Kidney (tissue), 22 donors: ENCODE measurements at places on chromosomes 1 and 21. TPM values are rescaled to one million over a fixed set of nuclear protein-coding genes. Genes with fewer than 3 reads are reported as not detected.

- no peak overlapping the region for H3K4me3 ChIP-seq
- H3K27me3 ChIP-seq: no peaks in the 10 kb centered on the region
- no peaks in the 10 kb centered on the region for H3K36me3 ChIP-seq
- DNase-seq: no peak
Measured at GRCh38 chr1:233491953-233492620, 121.8 kb upstream of the KCNK1 start.

HSPA13 gene
- 7.9 TPM for polyA plus RNA-seq

- peak overlapping the region; percentile 1 for H3K27ac ChIP-seq
- no peaks in the 10 kb centered on the region for H3K27me3 ChIP-seq
- no peaks in the 10 kb centered on the region for H3K36me3 ChIP-seq
- H3K4me1 ChIP-seq: no peaks in the 10 kb centered on the region
Measured at GRCh38 chr1:217363319-217363718, 267.6 kb downstream of the GPATCH2 start.

ASPM gene
- polyA plus RNA-seq: 0.06 TPM

LAPTM5 gene
- 23.5 TPM for polyA plus RNA-seq

DNA sequence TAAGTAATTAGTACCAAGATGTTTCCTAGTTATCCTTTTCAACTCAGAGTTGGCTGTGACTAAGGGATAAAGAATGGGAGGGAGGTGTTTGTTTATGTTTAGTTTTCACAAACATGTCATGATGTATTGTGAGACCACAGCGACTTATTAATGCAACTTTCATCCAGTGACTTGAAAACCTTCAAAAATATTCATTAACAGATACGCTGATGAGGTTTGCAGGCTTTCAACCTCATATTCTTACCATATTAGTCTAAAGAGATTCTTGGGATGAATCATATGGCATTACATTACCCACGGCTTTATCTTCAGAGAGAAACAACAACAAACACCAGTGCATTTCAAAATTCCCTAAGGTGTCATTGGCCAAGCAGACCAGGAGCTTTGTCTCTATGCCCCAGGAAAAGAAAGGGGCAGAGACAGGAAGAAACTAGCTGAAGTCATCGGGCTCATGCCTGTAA lies 36.4 kb downstream of the PALMD start:
- H3K27me3 ChIP-seq: no peaks in the 10 kb centered on the region
- H3K36me3 ChIP-seq: no peaks in the 10 kb centered on the region
- no peak overlapping the region for H3K4me3 ChIP-seq
- H3K4me1 ChIP-seq: no peaks in the 10 kb centered on the region
- H3K27ac ChIP-seq: no peak overlapping the region
- DNase-seq: no peak

RAD54L gene
- 1.2 TPM for polyA plus RNA-seq

DNA sequence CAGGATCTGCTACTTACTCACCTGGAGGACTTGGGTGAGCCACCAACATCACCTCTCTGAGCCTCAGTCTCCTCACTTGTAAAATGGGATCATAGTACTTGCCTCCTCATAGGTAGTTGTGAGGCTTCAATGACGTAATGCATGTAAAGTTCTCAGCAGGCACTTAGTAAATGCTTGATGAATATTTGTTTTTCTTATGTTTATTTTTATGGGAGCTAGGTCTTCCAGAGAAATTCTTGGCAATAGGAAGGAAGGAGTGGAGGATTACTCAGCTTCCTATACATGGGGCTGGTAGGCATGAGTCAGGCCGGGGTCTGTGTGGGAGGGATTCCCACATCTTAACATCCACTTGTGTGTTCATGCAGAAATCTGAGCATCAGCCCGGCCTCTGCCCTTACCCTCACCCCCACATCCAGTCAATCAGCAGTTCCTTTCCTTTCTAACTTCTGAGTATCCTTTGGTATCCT lies 95.4 kb upstream of the USP24 start:
- no peaks in the 10 kb centered on the region for H3K4me1 ChIP-seq
- no peaks in the 10 kb centered on the region for H3K27me3 ChIP-seq
- H3K4me3 ChIP-seq: no peak overlapping the region
- H3K27ac ChIP-seq: no peak overlapping the region

DNA sequence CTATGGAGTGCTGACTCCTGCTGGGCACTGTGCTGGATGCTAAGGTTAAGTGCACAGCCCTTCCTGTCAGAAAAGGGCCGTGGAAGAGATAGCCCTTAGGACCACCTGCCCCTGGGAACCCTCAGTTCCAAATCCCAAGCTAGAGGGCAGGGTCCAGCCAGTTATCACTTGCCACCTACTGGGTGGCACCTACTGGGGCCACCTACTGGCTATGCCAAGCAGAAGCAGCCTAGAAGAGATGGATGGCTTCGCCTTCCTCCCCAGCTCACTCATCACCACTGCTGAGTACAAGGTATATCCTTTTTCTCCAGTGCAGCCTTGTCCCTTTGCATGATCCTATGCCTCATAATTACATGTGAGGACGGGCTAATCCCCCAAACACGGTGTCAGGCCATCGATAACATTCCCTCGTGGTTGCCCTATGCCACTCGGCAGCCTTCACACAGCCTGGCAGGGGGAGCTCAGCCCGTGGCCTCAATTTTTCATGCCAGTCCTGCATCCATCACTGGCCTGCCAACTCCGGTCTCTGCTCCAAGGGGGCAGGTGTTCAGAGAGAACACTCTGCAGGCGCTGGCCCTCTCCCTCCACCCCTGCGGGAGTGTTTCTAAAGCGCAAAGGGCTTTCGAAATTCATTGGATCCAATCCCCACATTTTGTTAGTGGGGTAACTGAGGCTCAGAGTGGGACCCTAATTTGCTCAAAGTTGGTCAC lies 49.0 kb downstream of the SYT2 start:
- no peak overlapping the region for H3K4me3 ChIP-seq
- H3K27me3 ChIP-seq: no peaks in the 10 kb centered on the region
- no peaks in the 10 kb centered on the region for H3K4me1 ChIP-seq
- DNase-seq: no peak
- H3K36me3 ChIP-seq: no peaks in the 10 kb centered on the region

GRCh38 chr1:234114648-234115307 lies 210.3 kb downstream of the SLC35F3 start:
- no peaks in the 10 kb centered on the region for H3K4me1 ChIP-seq
- H3K27ac ChIP-seq: no peak overlapping the region
- no peak for DNase-seq
- H3K27me3 ChIP-seq: no peaks in the 10 kb centered on the region

PROK1 gene
- not detected for polyA plus RNA-seq
